ENCODE measurements at places on chromosomes 11 and 22. TPM values are rescaled to one million over a fixed set of nuclear protein-coding genes. Genes with fewer than 3 reads are reported as not detected.

DNA sequence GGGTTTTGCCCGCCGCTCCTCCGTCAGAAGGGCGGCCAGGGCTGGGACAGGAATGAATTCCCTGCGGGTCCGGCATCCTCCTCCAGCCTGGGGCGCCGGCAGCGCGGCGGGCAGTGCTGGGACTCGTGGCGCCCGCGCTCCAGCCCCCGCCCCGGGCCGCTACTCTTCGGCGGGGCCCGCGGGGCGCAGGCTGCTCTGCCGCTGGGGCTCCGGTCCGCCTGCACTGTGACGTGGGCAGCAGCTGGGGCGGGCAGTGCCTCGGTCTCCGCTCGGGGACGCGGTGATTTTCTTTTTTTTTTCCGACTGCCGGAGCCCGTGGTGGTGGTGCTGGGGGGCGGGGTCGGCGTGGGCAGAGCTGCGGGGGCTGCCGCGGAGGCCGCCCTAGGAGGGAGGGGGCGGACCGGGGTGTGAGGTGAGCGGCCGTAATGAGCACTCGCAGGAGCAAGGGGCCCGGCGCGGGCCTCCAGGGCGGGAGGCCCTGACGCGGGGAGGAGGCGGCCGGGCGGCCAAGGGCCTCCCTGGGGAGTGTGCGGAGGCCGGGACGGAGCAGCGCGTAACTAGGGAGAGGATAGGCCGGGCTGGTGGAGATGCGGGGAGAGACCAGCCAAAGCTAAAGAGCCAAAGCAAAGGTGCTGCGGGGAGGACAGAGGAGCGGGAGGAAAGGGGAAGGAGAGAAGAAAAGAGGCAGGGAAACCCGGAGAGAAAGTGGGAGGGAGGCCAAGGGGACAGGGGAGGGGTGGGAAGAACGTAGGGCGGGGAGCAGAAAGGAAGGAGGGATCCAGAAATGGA, 73.3 kb upstream of the ZBED5 start:
- DNase-seq = no peak

DNA sequence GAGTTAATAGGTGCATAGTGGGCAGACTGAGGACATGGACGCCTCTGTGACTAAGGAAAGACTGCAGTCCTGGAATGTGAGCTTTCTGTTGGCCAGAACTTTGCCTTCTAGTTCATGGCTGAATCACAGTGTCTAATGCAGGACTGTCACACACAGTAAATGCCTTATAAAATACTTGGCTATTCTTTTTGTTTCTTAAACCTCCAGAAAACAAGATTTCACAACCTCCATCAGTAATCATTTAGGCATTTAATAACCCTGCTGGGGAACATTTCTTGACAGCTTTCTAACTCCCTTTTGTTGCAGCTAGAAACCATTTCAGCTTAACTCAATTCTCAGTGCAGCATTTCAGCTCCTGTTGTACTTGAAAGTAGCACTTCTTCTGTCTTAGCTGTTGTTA, 335.8 kb upstream of the DDI1 start:
- peak; percentile 86 for DNase-seq

GRCh38 chr11:74011360-74012073, 2.6 kb upstream of the UCP3 start:
- DNase-seq = no peak

GRCh38 chr11:2421996-2422395, 21.4 kb downstream of the TSSC4 start:
- DNase-seq = no peak

DNA sequence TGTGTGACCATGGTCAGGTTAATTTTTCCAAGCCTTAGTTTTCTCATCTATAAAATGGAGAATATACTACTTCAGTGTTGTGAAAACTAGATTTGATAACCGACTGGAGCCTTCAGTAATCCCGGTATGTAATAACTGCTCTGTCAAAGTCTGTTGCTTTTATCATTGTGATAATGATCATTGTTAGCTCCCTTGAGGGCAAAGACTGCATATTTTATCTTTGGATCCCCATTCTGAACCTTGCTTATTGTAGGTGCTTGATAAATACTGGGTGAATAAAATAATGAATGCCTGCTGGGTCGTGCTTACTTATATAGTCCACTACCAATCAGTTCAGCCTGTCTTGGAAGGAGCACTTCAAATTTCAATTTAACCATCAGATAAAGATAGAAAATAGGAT, 105.3 kb downstream of the ARFGAP2 start:
- no peak for DNase-seq

GRCh38 chr11:115743719-115744118, 239.5 kb upstream of the CADM1 start:
- no peak for DNase-seq

DNA sequence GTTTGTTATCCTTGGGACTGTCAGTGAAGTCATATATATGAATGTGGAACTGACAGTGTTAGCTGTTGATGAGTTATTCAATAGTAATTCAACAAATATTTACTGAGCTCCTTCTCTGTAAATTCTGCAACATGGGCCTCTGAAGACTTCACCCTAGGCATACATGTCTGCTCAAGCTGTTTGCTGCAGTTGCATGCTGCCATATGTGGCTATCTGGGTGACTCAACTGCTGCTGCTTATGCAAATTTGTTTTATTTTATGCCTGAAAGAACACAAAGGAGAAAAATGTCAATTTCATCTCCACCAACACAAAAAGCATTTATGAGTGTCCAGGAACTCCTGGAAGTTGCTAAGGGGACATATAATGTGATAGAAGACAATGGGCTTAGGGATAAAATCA, 417.6 kb downstream of the AASDHPPT start:
- no peak for DNase-seq

GRCh38 chr11:104964247-104964646, 4.1 kb downstream of the CASP4 start:
- no peak for DNase-seq

DNA sequence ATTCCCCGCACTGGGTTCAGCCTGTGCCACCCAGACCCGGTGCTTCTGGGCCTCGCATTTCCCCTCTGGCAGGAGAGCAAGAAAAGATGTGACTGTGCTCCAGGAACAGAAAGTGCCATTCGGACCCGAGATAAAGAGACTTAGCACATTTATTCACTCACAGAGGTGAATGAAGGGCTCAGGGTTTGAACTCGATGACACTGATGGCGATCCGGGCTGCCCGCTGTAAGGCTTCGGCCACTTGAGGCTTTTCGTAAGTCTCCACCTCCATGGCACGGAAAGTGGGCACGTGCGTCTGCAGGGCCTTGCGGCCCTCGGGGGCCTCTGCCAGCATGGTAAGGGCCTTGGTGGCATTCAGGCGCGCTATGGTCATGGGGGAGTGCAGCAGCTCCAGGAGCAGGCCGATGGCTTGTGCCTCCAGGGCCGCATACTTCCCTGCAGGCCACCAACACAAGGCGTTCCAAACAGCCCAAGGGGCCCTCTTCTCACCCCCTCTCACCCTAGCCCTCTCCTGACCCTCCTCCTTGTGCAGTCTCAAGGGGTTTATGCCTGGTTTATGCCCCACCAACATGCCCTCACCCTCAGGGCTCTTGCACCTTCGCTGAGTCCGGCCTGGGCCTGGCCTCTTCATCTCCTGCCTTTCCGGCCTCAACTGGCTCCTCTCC, 10.9 kb upstream of the GNAZ start:
- no peak for DNase-seq

Gene TRIM51
- polyA plus RNA-seq = not detected

Gene TPBGL
- not detected for polyA plus RNA-seq
